IMR-90 (cell line): ENCODE measurements at places on chromosomes 11 and 22. TPM values are rescaled to one million over a fixed set of nuclear protein-coding genes. Genes with fewer than 3 reads are reported as not detected.

DNA sequence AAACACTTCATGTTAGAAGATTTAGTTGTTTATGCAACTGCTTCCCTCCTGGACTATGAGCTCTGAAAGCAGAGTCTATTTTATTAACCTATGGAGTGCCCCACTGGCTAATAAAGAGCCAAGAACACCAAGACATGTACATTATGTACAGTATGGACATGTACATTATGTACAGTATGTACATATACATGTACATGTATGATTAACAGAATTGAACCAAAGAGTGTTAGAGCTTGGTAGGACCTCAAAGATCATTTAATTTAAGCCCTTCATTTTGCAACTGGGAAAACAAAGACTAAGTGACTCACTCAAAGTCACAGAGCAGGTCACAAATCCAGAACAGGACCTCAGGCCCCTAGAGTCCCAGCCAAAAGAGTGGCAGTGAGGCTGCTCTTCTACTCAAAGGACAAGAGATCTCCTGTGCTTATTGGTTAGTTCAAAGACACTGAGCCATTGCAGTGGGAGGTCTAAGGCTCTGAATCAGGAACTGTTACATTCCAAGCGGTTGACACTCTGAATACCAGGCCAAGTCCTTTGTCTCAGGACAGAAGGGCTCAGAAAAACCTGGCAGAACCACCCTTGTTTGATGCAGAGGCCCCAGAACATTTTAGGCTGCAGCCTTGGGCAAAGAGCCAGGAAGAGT, 103.8 kb downstream of the FAM168A start:
- DNase-seq: peak; percentile 78

GRCh38 chr11:61897387-61898246, 6.3 kb upstream of the FADS3 start:
- peak; percentile 53 for DNase-seq

Gene IL17REL
- total RNA-seq: not detected in 2 replicates

GRCh38 chr11:94795476-94796189, 27.5 kb downstream of the AMOTL1 start:
- no peak for DNase-seq
